ENCODE measurements at places on chromosomes 5 and 9.

- DNase-seq, result no peak
Observed at GRCh38 chr9:110842986-110843385, 174.4 kb downstream of the MUSK start.

DNA sequence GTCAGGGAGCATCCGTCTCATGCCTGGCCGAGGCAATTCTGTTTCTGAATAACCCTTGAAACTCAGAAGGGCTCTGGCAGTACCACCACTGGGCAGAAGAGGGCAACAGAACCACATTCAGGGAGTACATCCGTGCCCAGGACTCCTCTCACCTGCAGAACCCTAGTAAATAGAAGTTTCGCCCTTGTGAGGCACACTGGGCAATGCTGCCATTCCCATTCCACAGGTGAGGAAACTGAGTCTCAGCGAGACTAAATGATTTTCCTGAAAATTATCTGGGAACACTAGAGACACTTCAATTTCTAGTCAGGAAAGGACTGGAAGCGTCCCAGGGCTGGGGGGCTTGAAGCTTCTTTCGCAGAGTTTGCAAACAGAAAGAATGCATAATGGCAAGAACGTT, 74.7 kb downstream of the FGF1 start:
- DNase-seq, result peak; percentile 70

DNA sequence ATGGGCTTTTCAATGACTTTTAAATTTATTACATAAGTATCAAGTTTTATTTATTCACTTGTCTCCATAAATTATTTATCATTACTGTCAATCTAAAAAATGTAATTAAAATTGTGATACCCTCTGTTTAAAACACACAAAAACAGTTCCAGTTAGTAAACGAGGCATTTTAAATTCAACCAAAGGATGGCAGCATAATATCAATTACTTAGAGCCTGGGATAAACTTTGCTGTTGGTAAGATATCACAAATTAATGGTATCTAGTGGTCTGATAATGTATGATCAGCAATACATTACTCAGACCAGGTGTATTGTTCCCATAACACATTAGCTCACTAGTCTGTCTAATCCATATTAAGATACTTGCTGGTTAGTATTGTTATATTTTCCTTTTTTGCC, 9.6 kb upstream of the IFNE start:
- DNase-seq, result no peak

- peak; percentile 76 for DNase-seq
Observed at GRCh38 chr5:176908675-176909368, 9.7 kb upstream of the HK3 start.

DNA sequence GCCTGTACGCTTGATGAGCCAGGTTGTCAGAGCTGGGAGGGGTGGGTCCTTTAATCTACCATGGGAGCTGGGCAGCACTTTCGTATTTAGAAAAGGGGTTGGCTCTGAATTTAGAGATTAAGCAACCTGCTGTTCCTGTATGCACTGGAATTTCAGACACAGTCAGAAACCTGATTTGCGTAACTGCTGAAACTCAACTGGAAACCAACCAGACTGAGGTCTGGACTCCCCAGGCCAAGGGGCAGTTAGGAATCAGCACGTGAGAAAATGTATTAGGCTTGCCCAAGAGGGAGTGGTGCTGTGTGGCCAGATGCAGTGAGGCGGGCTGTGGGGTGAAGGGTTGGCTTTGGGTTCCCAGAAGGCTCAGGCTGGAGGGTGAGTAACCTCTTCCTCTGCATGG, 235.0 kb downstream of the GOLPH3 start:
- DNase-seq, result peak; percentile 35

- no peak for DNase-seq
Observed at GRCh38 chr5:179223961-179224360, 121.3 kb downstream of the ADAMTS2 start.

All from suppressor macrophage (primary cell).